NCI-H1436 treated with DMSO at 0.1 percent for 48 hours (cell line): ENCODE measurements at places on chromosomes 2 and 18.

- no peak for DNase-seq
Measured at GRCh38 chr18:44093253-44093652, 587.4 kb upstream of the SETBP1 start.

DNA sequence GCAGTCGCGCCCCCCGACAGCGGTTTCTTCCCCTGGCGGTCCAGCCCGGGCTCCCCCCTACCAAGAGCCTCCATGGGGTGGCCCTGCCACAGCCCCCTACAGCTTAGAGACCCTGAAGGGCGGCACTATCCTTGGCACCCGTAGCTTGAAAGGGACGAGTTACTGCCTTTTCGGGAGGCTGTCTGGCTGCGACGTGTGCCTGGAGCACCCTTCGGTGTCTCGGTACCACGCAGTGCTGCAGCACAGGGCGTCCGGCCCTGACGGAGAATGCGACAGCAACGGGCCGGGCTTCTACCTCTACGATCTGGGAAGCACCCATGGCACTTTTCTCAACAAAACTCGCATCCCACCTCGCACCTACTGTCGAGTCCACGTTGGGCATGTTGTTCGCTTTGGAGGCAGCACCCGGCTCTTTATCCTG is 475 bp downstream of the SLC4A1AP start:
- no peak for DNase-seq

GRCh38 chr18:55290898-55291297 is 297.1 kb downstream of the TCF4 start:
- no peak for DNase-seq

- no peak for DNase-seq
Measured at GRCh38 chr18:40292985-40293710, 1661.9 kb upstream of the PIK3C3 start.

DNA sequence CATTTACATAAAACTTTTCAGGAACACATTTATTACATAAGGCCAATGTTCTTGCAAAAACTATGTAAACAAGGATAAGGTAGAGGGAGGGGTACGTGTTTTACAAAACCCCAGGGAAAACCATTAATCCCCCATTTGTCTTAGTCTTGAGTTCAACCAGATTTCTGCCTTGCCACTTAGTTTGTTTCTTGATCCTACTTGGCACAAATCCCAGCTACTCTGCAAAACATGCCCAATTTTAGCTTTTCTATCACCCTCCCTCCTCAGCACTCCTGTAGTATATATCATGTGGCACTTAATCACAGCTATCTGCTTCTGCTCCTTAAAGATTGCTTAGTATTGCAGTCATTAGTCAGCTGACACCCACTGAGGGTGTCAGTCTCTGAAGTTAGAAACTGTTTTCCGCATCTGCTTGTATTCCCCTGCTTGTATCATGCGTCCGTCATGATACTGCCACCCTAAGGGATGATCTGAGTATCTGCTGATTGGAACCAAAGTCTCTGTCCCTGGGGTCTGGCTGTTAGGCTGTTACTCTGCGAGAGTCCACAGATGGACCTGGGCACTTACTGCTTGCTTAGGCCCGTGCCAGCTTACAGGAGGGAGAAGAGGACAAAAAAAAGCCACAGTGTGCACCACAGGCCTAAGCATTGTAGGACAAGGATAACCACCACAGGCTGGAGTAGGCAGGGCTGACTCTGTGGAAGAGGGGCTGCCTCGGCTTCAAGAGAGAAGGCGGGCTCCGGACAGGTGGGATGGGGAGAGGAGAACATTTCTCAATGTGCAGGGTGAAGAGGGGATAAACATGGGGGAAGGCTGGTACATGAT is 82.2 kb downstream of the EPAS1 start:
- no peak for DNase-seq

- no peak for DNase-seq
Measured at GRCh38 chr2:161556440-161556839, 67.8 kb upstream of the SLC4A10 start.

DNA sequence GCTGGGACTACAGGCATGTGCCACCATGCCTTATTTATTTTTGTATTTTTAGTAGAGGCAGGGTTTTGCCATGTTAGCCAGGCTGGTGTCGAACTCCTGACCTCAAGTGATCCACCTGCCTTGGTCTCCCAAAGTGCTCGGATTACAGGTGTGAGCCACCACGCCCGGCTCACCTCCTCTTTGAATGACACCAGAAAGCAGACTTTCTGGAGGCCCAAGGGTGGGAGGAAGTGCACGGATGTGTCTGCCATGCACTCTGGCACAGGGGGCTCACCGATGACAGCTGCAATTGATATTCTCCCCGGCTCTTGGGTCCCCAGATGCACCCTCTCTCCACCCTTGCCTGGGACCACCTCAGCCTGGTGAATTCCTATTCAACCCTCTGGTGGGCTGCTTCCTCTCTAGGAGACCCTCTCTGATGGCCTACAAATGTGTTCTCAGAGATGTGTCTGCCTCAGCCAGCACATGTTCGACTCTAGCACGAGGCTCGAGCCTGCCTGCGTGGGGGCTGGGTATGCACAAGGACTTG is 87.3 kb downstream of the SEPTIN10 start:
- DNase-seq, result no peak

DNA sequence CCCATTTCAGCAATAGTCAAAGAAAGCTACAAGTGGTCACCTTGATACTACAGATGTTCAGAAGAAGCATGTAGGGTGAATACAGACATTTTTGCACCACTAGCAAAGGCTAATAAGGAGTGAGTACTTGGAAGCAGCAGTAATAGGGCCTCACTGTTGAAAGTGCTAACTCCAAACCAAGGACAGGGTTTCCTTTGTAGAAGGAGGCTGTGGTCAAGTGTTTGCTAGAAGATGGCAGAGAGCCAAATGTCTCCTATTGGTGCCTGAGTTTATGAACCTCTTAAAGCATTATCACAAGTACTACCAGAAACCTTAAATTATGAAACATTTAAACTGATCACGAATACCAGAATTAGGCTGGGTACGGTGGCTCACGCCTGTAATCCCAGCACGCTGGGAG is 308.1 kb downstream of the ZEB2 start:
- DNase-seq, result no peak

GRCh38 chr2:196074631-196075030 is 6.0 kb upstream of the DNAH7 start:
- no peak for DNase-seq
